ENCODE measurements at places on chromosomes 2 and 18.

- DNase-seq: no peak
Observed at GRCh38 chr2:215003001-215003400, 135.4 kb downstream of the ABCA12 start.

GRCh38 chr2:10924859-10925258 is 13.1 kb downstream of the KCNF1 start:
- no peak for DNase-seq

GRCh38 chr2:27720004-27720551 is 51.4 kb upstream of the MRPL33 start:
- DNase-seq: peak; percentile 62

GRCh38 chr2:16238001-16238761 is 297.8 kb downstream of the MYCN start:
- no peak for DNase-seq

GRCh38 chr18:47246027-47246971 is 5.2 kb downstream of the SKOR2 start:
- no peak for DNase-seq

DNA sequence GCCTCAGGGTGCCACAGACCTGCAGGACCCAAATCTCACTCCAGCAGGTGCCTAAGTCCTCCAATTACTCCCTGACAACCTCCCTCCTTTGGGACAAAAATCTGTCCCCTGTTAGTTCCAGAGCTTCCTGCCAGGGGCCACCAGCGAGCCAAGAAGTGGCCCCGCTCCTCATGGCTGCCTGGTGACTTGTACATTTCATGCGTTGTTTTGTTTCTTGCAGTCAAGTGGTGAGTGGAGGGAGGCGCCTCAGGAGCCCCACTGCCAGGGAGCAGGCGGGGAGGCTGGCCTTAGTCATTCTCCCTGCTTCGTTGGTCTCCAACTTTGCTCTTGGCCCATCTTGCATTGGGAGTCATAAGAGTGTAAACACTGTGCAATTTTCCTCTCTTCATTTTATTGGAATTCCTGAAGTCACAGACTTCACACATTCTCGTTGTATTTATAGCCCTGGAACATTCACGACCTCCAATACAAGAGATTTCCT is 81.3 kb downstream of the KCNF1 start:
- peak; percentile 40 for DNase-seq

GRCh38 chr18:2981212-2981728 is 31.7 kb downstream of the LPIN2 start:
- DNase-seq: peak; percentile 53

DNA sequence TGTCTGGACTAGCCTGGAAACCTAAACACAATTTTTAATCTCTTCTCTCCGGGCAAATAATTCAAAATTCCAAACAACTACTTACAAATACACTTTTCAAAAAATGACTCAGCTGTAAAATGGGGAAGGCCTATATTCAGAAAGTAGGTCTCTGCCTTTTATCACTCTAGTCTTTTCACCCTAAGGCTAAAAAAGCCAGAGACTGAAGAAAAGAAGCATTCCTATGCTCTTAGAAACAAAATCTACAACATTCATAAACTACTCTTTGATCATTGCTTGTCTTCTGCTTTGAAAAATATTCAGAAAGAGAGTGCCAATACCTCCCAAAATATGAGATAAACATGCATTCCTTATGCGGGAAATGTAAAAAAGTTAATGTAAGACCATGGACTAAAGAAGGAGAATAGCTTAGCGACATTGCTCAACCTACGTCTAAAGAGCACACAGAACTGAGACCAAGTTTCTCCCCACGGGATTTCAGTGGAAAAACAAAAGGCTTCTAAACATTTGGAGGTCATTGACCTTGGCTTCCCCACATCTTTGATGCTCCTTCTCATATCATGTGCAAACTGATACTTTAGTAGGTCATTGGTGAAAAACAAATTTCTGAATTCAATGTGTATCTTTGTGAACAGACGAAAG is 74.4 kb upstream of the EPB41L3 start:
- DNase-seq: no peak

DNA sequence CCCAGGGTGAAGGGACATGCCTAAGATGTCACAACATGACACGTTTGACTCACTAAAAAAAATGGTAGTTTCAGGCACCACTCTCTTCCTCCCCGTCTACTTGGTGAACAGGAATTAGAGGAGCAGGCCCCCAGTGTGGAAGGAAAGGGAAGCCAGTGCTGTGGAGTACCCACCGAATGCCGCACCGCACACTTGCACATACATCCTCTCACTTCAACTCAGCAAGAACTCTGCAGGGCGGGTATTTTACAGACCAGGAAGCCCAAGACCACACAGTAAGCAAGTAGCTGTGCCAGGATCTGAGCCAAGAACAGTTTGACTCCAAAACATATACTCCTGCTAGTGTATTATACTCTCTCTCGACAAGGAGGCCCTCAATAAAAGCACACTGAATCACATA is 69.8 kb downstream of the BCL2 start:
- no peak for DNase-seq

DNA sequence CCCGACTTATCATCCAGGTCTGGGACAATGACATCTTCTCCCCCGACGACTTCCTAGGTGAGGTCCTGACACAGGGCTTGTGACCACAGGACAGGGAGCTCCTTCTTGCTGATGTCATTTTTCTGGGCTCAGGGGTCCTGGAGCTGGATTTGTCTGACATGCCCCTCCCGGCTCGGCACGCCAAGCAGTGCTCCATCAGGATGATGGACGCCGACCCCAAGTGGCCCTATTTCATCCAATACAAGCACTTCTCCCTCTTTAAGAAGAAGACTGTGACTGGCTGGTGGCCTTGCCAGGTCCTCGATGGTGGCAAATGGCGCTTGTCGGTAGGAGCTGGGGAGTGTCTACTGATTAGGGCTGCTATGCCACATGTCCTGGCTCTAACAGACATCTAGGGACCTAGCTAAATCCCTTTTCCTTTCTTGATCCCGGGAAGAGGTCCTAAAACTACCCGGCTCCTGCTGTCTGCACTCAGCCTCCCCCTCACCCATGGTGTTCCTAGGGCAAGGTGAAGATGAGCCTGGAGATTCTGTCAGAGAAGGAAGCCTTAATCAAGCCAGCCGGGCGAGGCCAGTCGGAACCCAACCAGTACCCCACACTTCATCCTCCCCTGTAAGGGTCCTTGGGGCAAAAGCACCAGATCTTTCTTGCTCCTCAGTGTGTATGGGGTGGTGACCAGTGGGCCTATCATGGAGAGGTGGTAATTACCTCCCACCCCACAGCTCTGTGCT is 36.7 kb downstream of the LMAN2L start:
- DNase-seq: no peak

DNA sequence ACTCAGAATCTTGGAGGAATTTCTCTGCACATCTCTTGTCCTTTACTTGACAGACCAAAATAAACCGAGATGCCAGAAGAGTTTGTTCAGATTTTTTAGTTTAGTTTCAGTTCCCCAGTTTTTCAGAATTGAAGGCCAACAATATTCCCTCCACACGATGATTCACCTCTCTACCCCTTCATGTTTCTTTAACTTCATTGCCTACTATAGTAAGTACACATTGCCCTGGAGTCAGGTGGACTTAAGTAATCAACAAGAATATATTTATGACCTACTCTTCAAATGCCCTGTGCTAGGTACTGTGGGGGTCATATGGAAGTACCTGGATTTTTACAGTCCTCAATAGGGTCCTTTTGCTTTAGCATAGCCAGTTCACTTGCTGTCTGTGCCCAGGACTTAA is 79.6 kb upstream of the CTLA4 start:
- no peak for DNase-seq

- DNase-seq: no peak
Observed at GRCh38 chr2:167265722-167266121, 377.4 kb downstream of the XIRP2 start.

GRCh38 chr2:168643979-168644378 is 158.5 kb upstream of the NOSTRIN start:
- DNase-seq: no peak

DNA sequence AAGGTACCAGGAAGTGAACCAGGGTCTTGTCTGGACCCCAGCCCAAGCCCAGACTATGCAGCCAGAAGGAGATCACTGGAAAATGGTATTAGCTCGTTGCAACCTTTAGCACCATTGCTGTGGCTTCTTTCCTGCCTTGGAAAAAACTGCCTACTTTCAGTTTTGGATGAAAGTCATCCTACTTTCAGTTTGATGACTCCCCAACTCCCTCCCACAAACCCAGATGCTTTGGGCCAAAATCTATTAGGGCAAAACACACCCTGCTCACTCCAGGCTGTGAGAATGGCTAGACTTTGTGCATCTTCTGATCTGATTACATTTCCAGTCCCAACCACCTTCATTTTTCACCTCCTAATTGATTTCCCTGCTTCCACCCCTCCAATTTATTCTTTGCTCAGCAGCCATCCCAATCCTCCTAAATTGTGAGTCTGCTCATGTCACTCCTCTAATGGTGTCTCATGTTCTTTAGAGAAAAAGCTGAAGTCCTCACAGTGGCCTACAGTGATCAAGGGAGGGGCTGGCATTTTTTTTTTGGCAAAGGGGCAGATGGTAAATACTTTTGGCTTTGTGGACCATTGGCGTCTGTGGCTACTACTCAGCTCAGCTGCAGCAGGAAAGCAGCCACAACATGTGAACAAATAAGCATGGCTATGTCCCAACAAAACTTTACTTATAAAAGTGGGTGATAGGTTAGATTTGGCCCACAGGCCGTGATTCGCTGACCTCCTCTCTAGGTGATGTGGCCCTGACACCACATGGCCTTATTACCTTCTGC is 368.7 kb downstream of the SLC4A3 start:
- DNase-seq: no peak

DNA sequence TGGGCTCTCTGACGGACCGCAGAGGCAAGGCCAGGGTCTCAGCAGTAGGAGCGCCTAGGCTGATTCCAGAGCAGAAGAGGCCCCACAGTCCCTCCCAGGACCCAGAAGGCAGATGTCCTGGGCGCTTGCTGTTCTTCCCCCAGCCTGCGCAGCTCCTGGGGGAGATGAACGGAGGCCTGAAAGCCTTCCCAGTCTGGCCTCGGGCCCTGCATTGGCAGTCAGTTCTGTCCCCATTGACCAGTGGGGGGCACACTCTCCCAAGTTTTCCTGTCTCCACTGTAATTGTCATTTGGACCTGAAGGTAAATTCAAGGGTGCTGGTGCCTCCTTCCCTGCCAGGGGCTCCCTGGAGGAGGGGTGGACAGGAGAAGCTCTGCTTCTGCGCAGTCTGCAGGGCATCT is 345.7 kb downstream of the CYP26B1 start:
- no peak for DNase-seq

DNA sequence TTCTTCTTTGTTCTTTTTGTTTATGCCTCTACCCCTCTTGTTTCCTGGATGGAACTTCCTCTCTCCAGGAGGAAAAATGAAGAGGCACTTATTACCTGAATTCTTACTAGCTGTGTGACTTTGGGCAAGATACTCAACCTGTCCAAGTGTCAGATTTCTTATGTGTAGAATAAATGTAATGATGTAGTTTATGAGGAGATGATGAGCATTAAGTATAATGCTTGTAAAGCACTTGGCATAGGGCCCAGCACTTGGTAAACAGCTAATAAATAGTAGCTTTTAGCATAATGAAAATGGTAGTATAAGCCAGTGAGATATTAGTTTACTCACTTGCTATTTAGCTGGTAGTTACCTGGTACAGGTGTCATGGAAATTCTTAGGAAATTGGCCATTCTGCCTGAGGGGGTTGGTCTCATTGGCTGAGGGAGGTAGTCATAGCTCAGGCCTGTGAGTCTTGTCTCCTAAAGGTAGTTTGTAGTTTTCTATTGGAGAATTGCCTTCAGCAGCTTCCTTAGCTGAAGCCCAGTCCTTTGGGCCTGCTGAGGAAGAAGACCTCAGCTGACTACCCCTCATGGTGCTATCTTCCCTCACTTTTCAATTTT is 133.4 kb upstream of the NABP1 start:
- no peak for DNase-seq
